ENCODE measurements at places on chromosomes 2 and 18. TPM values are rescaled to one million over a fixed set of nuclear protein-coding genes. Genes with fewer than 3 reads are reported as not detected.

The HOXD8 gene
- 5.3 TPM for total RNA-seq

The THSD7B gene
- total RNA-seq = not detected

The ADNP2 gene
- total RNA-seq = 11.6 TPM

The ZNF804A gene
- total RNA-seq = not detected

The LIMS4 gene
- 0.85 TPM for total RNA-seq

The EGR4 gene
- 0.33 TPM for total RNA-seq

The TUBB8B gene
- total RNA-seq = not detected

The OTX1 gene
- 3.8 TPM for total RNA-seq

The UPP2 gene
- total RNA-seq = not detected

The TUBA3D gene
- total RNA-seq = 5.1 TPM

The ST8SIA5 gene
- 0.01 TPM for total RNA-seq

The SCN9A gene
- total RNA-seq = 1.9 TPM

The MALT1 gene
- total RNA-seq = 10.3 TPM

The TMEM169 gene
- total RNA-seq = 0.38 TPM

All from A549 treated with Hydrocortisone at 1 μM for 4 hours (cell line).